Vagina (tissue), 2 donors: ENCODE measurements at places on chromosomes 4 and X.

- no peak for DNase-seq
These were observed 924.0 kb upstream of the INTU start for GRCh38 chr4:126708716-126709115.

- no peak for DNase-seq
These were observed 79.8 kb upstream of the ATP8A1 start for GRCh38 chr4:42736527-42737195.

GRCh38 chrX:131067216-131067615 is 9.1 kb downstream of the ARHGAP36 start:
- DNase-seq: no peak

DNA sequence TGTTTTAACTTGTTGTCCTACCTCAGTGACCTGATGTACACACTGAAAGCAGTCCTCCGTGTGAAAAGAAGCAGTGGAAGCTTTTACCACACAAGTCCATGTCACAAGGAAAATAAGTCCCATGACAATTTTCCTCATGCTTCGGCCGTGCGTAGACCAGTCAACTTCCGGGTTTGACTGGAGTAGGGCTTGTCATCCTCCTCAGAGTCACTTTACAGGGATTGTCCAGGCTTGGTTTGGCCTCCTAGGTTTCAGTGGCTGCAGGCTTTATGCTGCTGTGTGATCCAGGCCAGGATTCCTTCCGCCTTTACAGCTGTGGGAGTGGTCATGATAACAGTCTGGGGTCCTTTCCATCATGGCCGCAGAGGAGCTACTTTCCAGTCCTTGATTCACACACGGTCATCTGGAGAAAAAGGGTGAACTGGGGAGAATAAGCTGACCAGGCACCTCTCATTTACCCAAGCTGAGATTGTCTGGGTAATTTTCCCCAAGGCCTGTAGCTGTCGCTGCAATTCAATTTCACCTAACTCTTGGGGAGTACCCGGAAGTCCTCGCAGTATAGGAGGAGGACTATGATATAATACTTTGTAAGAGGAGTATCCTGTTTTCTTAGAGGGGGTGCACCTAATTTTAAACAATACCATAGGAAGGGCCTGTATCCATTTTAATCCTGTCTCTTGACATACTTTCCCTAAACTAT is 206.1 kb upstream of the KLF8 start:
- no peak for DNase-seq

- DNase-seq: no peak
These were observed 72.3 kb downstream of the SLIT2 start for GRCh38 chr4:20323991-20324390.

DNA sequence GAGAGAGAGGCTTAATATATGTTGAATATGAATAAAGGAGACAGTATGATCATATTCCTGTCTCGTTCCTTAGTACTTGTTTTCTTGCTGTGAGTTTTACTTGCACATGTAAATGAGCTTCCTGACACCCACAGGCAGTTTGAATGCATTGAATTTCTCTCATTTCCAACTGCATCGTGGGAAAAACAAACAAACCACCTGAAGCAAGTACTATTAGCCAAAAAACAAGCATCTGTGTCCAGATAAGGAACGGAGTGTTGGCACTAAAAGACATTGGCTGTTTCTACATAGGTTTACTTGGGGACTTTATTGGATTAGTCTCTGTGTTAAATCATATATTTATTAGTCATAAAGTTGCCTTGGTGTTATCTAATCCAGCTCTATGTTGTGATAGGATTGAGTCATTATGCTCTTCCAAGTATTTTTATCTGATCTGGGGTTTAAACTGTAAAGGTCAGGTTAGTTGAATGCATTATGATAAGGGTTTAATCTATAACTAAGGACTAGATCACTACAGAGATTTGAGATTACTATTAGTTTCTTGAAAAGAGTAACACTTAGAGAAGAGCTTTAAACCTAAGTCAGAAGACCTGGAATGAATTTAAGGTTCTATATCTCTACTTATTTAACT is 339.0 kb upstream of the SPANXN4 start:
- no peak for DNase-seq

DNA sequence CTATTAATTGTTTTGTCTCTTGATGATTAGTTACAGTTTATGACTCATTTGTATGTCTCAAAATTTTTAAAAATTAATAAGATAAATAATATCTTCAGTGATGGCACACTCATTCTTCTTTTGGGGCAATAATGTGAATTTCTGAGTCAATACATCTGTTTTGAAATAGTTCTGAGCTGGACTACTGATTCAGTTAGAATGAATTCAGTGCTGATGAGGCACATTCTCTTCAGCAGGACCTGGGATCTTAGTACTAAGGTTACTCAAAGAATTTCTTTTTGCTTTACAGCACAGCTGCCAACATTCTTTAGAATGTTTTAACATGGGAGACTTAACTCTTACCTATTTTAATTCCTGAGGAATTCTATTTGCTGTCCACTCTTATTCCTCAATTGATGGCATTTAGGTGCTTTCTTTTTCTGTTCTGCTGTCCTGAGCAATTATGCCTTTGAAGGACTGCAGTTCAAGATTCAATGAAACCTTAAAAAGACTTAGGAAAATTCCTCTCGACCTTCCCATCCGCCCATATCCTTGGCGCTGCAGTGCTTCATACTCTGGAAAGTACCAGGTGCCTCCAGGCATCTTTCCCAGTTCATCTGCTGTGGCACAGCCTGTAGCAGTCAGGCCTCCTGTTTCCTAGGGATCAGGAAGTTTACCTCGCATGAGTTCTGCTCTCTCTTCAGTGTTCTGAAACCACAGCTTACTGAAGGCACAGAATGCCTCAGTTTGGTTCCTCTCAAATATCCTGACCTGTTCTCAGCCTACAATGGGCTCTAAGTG is 213.7 kb downstream of the FSTL5 start:
- DNase-seq: no peak

- no peak for DNase-seq
These were observed 128.4 kb downstream of the AGTR2 start for GRCh38 chrX:116298956-116299355.

DNA sequence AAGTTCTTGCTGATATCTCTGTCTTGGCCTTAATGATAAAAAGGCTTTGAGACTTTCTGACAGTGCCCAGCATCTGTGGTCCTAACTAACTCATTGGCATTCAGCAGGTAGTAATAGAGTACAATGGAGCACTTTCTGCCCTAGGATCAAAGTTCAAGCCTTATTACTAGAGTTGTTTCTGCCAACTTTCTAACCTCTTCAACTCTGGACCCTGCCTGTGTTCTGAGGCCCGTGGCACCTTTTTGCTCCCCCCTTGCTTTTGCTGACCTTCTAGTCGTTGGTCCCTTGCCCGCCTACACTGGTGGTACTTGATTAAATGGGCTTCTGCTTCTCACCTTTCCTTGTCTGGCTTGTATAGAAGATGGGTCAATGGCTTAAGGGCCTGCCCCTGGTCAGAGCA is 126.3 kb downstream of the PPARGC1A start:
- DNase-seq: no peak

DNA sequence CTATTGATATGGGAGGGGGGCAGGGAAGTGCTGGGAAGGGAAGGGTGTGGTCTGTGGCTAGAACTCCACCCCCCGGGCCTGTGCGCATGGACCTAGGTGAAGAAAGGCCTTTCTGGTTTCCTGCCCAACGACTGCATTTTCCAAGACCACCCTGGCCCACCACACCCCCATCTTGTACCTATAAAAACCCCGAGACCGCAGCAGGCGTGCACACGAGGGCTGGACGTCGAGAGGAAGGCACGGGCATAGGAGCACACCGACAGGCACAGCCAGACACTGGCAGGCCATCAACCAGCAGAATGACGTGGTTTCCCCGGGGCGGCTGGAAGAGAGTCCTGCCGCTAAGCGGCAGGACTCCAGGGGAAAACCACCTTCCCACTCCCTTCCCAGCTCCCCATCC is 981.1 kb downstream of the PCDH7 start:
- DNase-seq: no peak

DNA sequence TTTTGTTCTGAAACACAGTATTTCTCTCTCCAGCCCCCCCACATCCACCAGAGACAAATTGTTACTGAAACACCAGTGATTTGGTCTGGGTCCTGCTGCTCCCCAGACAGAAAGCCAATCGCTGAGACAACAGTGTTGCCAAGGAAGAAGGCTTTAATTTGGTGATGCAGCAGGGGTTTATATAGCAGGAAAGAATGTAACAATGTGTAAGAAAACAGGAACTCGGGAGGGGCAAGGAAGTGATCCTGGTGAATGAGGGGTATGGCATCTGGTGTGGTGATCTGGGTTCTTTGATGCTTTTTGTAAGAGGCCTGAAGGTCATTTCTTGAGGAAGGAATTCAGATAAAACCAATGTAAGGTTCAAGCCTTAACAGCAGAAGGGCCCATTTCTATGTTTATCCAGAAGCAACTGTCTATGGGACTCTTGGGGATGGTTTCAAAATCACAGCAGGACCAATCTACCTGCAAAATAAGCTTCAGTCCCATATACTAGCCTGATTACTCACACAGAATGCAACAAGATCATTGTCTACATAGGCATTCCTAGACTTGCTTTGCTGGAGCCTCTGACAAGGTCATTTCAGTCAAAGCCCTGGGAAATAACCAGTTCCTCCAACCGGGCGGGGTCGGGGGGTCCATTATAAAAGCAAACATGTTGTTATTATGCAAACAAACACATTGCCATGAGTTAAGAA is 445.2 kb upstream of the ZFP42 start:
- no peak for DNase-seq
